Naive thymus-derived CD4-positive, alpha-beta T cell (primary cell): ENCODE measurements at places on chromosomes 13 and 19. TPM values are rescaled to one million over a fixed set of nuclear protein-coding genes. Genes with fewer than 3 reads are reported as not detected.

- H3K27me3 ChIP-seq, result no peaks in the 10 kb centered on the region
- peaks cover 10% of the 10 kb centered on the region for H3K4me1 ChIP-seq
- peak overlapping the region; percentile 21 for H3K27ac ChIP-seq
- no peaks in the 10 kb centered on the region for H3K36me3 ChIP-seq
- DNase-seq, result peak; percentile 37
- peak overlapping the region; percentile 31 for H3K4me3 ChIP-seq
Observed at GRCh38 chr13:44306371-44307192, 67.0 kb upstream of the SERP2 start.

GRCh38 chr19:2511570-2511969, 35.6 kb downstream of the GADD45B start:
- H3K4me1 ChIP-seq, result peaks cover 3% of the 10 kb centered on the region
- H3K4me3 ChIP-seq, result no peak overlapping the region
- no peak overlapping the region for H3K27ac ChIP-seq
- H3K36me3 ChIP-seq, result no peaks in the 10 kb centered on the region
- DNase-seq, result no peak

GRCh38 chr13:69565334-69565733, 542.3 kb upstream of the ATXN8OS start:
- H3K27me3 ChIP-seq, result no peaks in the 10 kb centered on the region
- no peaks in the 10 kb centered on the region for H3K4me1 ChIP-seq
- H3K36me3 ChIP-seq, result no peaks in the 10 kb centered on the region
- H3K4me3 ChIP-seq, result no peak overlapping the region

DNA sequence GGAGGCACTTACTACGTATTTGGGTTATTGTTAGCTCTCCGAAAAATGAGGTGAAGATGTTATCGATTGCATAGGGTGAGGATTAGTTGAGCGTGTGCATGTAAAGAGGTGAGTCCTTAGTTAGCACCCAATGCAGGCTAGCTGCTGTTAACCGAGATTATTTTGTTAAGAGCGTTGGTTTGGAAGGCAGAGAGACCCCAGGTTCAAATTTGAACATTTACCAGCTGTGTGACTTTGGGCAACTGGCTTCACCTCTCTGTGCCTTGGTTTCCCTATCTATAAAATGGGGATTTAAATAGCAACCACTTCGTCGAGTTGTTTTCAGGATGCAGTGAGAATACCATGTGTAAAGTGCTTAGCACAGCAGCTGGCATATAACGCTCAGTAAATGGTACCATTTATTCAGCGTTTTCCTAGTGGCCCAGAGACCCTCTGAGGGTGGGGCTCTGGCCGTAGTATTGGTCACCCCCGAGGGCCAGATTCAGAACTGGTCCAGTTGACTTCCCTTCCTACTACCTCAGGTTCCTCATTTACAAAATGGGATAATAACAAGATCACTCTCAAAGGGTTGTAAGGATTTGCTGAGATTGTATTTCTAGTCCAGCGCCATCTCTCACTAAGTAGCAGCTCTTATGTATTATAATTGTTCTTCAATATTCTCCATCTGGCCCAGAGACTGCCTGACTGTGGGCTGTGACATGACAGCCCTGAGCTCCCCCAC, 887 bp downstream of the SIPA1L3 start:
- H3K27me3 ChIP-seq, result no peaks in the 10 kb centered on the region
- H3K36me3 ChIP-seq, result no peaks in the 10 kb centered on the region
- no peak for DNase-seq
- peak overlapping the region; percentile 89 for H3K27ac ChIP-seq

GRCh38 chr19:38921420-38922274, 8.9 kb downstream of the SARS2 start:
- H3K4me1 ChIP-seq, result no peaks in the 10 kb centered on the region
- H3K27ac ChIP-seq, result no peak overlapping the region
- no peaks in the 10 kb centered on the region for H3K27me3 ChIP-seq
- H3K4me3 ChIP-seq, result no peak overlapping the region
- no peak for DNase-seq

GRCh38 chr13:111404746-111405145, 84.3 kb downstream of the TEX29 start:
- H3K27ac ChIP-seq, result no peak overlapping the region
- H3K4me1 ChIP-seq, result no peaks in the 10 kb centered on the region
- no peaks in the 10 kb centered on the region for H3K27me3 ChIP-seq
- H3K4me3 ChIP-seq, result no peak overlapping the region

DNA sequence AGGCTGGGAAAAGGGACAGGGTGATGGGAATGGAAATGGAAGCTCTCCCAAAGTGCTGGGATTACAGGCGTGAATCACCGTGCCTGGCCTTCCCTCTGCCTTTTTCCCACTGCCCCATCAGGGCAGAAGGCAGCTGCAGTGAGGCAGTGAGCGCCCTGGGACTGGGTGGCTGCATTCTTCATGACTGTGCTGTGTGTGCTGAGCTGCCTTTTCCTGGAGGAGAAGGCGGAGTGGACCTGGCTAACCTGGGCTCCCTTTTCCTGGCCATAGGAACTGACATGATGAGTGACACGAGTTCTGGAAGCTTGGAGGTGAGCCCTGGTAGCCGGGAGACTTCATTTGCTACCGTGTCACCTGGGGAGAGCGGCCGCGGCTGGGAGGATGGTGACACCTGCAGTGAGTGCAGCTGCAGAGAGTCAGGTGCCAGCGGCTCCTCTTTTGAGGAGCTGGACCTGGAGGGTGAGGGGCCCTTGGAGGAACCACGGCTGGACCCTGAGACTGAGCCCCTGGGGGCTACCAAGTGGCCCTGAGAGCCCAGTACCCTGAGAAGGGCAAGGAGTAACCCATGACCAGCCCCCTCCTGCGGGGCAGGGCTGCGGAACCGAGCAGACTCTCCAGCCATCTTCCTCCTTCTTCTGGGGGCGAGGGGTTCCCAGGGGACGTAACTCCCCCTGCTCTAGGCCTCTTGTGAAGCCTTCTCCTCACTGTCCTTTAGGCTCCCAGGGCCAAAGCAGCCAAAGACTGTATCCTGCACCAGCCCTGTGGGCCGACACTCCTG, 26.3 kb upstream of the ZNF492 start:
- no peak overlapping the region for H3K27ac ChIP-seq
- H3K36me3 ChIP-seq, result no peaks in the 10 kb centered on the region
- no peaks in the 10 kb centered on the region for H3K4me1 ChIP-seq
- no peak for DNase-seq
- H3K4me3 ChIP-seq, result no peak overlapping the region
- no peaks in the 10 kb centered on the region for H3K27me3 ChIP-seq

GRCh38 chr19:45113628-45114027, 20.6 kb downstream of the PPP1R37 start:
- H3K4me3 ChIP-seq, result no peak overlapping the region
- no peak overlapping the region for H3K27ac ChIP-seq
- H3K36me3 ChIP-seq, result no peaks in the 10 kb centered on the region
- DNase-seq, result no peak

DNA sequence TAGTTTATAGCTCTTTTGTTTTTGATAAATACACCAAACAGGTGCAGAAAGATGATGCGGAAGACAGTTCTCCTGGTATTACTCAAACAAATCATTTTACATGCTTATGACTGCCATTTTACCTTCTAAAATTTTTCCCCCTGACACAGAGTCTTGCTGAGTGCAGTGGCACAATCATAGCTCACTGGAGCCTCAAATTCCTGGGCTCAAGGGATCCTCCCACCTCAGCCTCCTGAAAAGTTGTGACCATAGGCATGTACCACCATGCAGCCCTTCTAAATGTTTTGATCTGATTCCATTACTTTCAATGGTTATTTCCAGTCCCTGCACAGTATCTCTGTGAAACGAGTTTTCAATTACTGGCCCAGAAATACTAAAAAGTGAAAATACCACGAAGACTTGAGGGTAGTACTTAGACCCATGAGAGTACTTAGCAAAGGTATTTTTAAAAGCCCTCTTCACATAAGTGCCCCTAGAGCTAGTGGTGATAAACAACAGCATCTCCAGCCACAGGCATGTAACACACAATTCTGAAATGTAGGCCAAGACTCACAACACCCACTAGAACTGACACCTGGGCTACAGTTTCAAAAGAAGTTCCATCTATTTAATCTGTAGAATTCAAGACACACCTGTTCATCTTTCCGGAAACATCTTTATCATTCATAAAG, 11.3 kb downstream of the HSPH1 start:
- no peak overlapping the region for H3K27ac ChIP-seq
- peaks cover 33% of the 10 kb centered on the region for H3K36me3 ChIP-seq
- H3K27me3 ChIP-seq, result no peaks in the 10 kb centered on the region
- no peak for DNase-seq
- no peak overlapping the region for H3K4me3 ChIP-seq
- H3K4me1 ChIP-seq, result no peaks in the 10 kb centered on the region

GRCh38 chr13:98260357-98261164, 83.5 kb upstream of the RNF113B start:
- H3K4me3 ChIP-seq, result no peak overlapping the region
- no peak for DNase-seq
- H3K36me3 ChIP-seq, result no peaks in the 10 kb centered on the region
- H3K27ac ChIP-seq, result no peak overlapping the region

GRCh38 chr19:17949956-17950309, 17.0 kb upstream of the KCNN1 start:
- H3K36me3 ChIP-seq, result no peaks in the 10 kb centered on the region
- no peak for DNase-seq
- no peak overlapping the region for H3K4me3 ChIP-seq
- no peak overlapping the region for H3K27ac ChIP-seq
- H3K27me3 ChIP-seq, result peaks cover 23% of the 10 kb centered on the region

DNA sequence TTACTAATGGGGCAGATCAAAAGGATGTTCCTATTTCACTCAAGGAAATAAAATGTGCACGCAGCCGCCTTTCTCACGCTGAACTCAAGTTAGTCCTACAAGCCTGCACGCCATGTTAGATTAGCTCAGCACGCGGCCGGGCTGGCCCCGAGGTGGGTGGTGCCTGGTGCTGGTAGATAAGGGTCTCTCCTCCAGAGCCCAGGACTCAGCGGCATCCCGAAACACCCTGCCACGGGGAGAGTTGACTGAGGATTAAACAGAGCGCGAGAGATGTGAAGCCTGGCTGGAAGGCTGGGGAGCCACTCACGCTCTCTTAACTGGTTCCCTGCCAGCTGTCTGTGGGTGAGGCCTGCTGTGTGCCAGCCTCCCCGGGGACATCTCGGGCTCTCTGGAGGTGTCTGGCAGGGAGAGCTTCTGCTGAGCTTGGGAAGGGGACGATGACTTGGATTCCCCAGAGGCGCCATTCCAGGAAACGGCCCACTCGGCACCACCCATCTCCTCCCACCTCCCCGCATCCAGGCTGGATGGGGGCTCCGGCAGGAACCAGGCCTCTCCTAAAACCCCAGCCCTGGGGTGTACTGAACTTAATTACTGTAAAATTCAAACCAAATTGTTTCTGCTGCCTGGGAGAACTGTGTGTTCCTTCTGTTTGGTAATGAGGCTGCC, 122.2 kb downstream of the KDM4B start:
- H3K4me1 ChIP-seq, result no peaks in the 10 kb centered on the region
- H3K36me3 ChIP-seq, result peaks cover 3% of the 10 kb centered on the region
- H3K27me3 ChIP-seq, result no peaks in the 10 kb centered on the region
- DNase-seq, result no peak
- no peak overlapping the region for H3K27ac ChIP-seq

DNA sequence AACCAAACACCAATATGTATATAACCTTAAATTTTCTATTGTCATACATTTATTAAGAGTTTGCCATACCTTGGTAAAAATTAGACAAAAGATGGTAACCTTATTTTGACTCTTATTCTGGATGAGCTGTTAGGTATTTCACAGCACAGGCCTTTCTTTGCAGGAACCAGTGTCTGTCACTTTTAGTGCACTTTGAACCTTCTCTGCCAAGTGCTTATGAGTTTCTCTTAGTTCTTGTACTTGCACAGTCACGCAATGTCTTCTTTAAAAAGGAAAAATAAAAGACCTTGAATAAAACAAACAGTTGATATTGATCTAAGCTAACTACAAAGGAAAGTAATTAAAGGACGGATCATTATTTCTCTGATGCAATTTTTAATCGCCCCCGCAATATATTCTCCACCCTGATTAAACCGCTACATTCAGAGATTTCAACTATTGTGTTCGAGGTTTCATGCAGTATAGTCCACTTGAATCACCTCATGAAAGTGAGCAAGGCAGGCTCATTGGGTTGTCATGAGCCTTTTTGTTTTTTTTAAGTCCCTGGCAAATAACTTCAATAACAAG, 534.5 kb downstream of the KLF5 start:
- H3K27me3 ChIP-seq, result no peaks in the 10 kb centered on the region
- no peak for DNase-seq
- no peak overlapping the region for H3K27ac ChIP-seq
- no peaks in the 10 kb centered on the region for H3K4me1 ChIP-seq

DNA sequence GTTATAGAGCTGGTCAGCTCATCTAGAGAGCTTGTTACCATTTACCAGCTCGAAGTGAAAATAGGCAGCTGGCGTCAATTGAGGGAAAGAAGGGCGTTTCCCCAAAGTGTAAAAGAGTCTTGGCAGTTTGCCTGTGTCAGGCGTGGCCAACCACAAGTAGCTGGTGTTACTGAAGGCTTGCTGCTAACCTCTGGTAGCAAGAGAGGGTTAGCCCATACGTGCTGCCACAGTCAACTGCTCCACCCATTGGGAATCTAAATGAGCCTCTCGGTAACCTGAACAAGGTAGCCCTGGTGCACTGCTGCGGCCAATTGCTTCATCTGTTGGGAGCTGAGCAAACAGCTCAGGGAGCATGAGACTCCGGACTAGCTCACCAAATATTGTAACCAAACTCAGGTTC, 314.9 kb upstream of the SLITRK5 start:
- H3K27me3 ChIP-seq, result no peaks in the 10 kb centered on the region
- no peak for DNase-seq
- H3K4me3 ChIP-seq, result no peak overlapping the region
- H3K36me3 ChIP-seq, result no peaks in the 10 kb centered on the region
- no peak overlapping the region for H3K27ac ChIP-seq

DNA sequence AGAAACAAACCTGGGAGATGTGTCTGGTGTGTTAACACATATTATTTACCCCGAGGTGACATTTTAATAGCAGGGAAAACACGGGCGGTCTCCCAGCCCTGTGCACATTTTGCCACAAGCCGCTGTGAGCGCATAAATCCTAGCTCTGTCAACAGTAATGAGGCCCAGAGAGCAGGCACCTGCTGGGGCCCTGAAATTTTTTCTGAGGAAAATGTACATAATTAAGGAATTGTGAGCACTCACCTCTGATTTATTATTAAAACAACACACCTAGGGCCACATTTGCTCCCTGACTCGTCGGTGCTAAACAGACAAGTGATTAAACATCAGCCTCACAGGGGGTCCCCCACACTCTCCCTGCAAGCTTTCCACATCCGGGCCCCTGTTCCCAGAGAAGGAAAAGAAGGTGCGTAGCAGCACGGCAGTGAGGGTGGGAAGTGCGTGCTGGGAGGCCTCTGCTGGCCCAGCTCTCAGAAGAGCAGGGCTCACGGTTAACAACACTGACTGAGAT, 616.3 kb downstream of the UQCRFS1 start:
- H3K4me1 ChIP-seq, result no peaks in the 10 kb centered on the region
- no peak overlapping the region for H3K4me3 ChIP-seq
- no peak for DNase-seq
- H3K36me3 ChIP-seq, result no peaks in the 10 kb centered on the region
- no peaks in the 10 kb centered on the region for H3K27me3 ChIP-seq
- H3K27ac ChIP-seq, result no peak overlapping the region

CFAP97D2 gene
- total RNA-seq, result 1.1 TPM

LILRA1 gene
- not detected in 2 replicates for total RNA-seq

ZNF317 gene
- total RNA-seq, result 75.5 TPM

WTIP gene
- total RNA-seq, result 0.08 TPM

C19orf85 gene
- total RNA-seq, result not detected

NUP58 gene
- 69.8 TPM for total RNA-seq

ZNF66 gene
- total RNA-seq, result 12.2 and 12.4 TPM in 2 replicates

TMC4 gene
- total RNA-seq, result not detected

ZNF576 gene
- 9.4 TPM for total RNA-seq

CADM4 gene
- 0.35 TPM for total RNA-seq
